ENCODE measurements at places on chromosomes 12 and 14. TPM values are rescaled to one million over a fixed set of nuclear protein-coding genes. Genes with fewer than 3 reads are reported as not detected.

DNA sequence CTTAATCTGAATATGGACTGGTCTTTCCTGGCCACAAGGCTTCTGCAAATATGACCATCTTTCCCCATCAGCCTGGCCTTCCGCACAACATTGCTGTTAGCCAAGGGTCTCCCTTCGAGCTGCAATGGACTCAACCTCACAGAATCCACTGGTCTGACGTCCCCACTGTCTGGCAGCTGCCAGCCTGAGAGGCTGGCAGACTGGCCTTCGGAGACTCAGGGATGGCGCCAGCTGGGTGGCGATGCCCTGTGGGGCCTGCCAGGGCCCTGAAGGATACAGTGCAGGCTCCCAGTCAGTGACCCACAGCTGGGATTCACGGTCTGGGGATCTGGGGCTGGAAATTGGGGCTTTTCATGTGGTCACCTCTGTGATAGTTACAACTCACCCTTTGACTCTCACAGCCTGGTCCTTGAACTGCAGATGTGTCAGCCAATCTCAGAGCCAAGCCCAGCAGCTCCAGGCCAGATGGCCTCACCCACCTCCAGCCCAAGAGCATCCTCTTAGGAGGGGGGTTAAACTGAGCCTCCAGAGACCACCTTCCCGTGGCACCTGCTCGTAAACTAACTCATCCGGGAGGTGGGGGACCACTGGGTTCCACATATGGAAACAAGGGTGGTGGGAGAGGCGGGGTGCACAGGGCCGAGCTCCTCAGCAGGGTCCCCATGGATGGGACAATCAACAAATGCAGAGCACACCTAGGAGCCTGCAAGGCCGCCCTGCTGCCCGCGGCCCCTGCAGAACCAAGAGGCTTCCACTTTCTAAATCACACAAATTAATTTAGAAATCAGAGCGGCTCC is 21.1 kb upstream of the C14orf180 start:
- no peaks in the 10 kb centered on the region for H3K27me3 ChIP-seq
- DNase-seq = peak; percentile 62
- H3K4me3 ChIP-seq = no peak overlapping the region
- no peaks in the 10 kb centered on the region for H3K4me1 ChIP-seq

GRCh38 chr12:26282339-26282940 is 87.1 kb downstream of the SSPN start:
- no peak overlapping the region for H3K27ac ChIP-seq
- no peak for DNase-seq
- H3K36me3 ChIP-seq = no peaks in the 10 kb centered on the region
- no peaks in the 10 kb centered on the region for H3K27me3 ChIP-seq

The APOLD1 gene
- total RNA-seq = 3.3 TPM

The ENDOU gene
- total RNA-seq = not detected

The BTG1 gene
- 23.6 TPM for total RNA-seq

The ANKRD33 gene
- total RNA-seq = not detected

The SERPINA3 gene
- 5.1 TPM for total RNA-seq

The GPR137C gene
- 0.59 TPM for total RNA-seq
